ENCODE measurements at places on chromosomes 12 and 14.

- DNase-seq, result no peak
Observed at GRCh38 chr12:64566831-64567517, 43.3 kb upstream of the RASSF3 start.

GRCh38 chr12:131119936-131120335 is 166.2 kb downstream of the ADGRD1 start:
- DNase-seq, result no peak

- DNase-seq, result no peak
Observed at GRCh38 chr12:116273813-116274550, 3.5 kb downstream of the MED13L start.

DNA sequence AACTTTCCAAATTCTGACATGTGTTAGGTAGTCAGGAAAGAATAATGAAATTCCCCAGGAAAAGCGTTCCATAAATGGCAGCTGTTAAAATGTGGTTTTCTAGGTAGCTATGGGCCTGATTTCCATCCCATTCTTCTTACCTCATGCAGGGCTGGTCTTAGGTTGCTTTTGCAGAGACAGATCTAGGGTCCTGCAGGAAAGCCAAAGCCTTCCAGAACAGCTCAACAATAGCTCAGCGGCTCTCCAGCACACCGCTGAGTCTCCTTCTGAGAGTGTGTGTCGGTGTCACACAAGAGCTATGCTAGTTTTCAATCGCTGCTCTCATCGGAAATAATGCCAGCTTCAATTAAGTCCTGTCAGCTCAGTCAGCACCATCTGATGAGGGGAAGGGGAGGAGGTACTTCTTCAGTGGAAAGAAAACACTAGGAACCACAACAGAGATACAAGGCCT is 106.7 kb downstream of the TMEM30B start:
- no peak for DNase-seq

- DNase-seq, result no peak
Observed at GRCh38 chr14:52265253-52265652, 2.2 kb upstream of the PTGDR start.

DNA sequence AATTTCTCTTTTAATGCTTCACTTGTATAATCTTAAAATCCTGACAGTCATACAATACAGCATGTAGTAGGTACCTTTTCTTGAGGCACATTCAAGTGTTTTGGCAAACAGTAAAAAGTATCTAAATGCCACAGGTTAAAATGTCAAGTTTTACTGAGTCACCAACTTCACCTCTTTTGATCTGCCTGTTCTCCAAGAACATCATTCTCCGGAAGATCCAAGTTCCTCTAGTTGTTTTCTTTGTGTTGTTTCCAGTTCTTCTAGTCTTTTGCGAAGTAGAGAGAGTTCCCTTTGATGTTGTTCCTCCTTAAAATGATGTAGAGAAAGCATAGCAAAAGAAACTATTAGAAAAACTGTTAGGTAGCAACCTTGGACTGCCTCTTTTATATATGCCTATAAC is 151.1 kb downstream of the CEP83 start:
- DNase-seq, result no peak

DNA sequence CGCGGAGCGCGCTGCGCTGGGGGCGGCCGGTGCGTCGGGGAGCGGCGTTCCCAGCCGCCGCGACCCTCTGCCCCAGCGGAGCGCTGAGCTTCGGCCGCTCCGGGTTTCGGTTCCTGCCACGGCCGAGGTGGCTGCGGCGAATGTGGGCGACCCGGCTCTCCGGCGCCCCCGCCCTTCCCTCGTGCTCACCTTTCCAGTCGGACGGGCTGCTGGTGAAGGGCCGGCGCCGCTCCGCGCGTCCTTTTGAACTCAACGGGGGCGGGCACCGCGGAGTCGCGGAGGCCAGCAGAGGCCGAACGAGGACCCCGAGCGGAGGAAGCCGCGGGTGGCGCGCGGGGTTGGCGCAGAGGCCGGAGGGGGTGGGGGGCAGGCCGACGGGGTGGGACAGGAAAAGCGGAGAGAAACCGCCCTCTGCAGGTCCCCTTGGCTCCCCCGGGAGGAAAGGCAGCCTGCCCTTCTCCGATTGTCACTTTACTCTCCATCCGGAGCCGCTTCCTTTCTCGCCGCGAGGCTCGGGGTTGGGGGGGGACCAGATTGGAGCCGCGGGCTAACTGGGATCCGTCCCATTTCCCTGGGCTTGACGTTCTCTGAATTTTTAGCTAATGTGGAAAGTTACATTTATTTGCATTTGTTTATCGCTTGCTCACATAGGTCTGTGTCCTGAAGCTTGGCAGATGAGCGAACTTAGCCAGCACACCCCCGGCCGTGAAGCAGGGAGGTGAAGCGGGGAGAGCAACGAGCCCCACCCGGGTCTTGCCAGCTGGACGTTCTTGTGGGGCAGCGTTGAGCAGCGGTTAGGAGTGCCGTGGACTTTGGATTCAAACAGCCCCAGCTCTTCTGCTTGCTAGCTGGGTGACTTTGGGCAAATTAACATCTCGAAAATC is at the start of gene SMAGP:
TSS of gene SMAGP (minus strand) at position 349 of the 884 bp plus-strand sequence. CDS start 1,137 bp downstream, outside the sequence.
- no peak for DNase-seq

- no peak for DNase-seq
Observed at GRCh38 chr12:63846238-63846967, 1.9 kb downstream of the SRGAP1 start.

- DNase-seq, result no peak
Observed at GRCh38 chr12:130712346-130713065, 3.6 kb downstream of the RIMBP2 start.

- no peak for DNase-seq
Observed at GRCh38 chr14:99258341-99258861, 13.6 kb downstream of the BCL11B start.

All from omental fat pad (tissue), 4 donors.